Activated T-cell treated with anti-CD3 and anti-CD28 coated beads, Interleukin-2, amount 50 U/mL, for 72 hours (primary cell): ENCODE measurements at places on chromosomes 6 and 20. TPM values are rescaled to one million over a fixed set of nuclear protein-coding genes. Genes with fewer than 3 reads are reported as not detected.

Gene GTSF1L
- not detected for total RNA-seq

- no peak for DNase-seq
Measured at GRCh38 chr6:83590416-83590815, 78.1 kb downstream of the PRSS35 start.

DNA sequence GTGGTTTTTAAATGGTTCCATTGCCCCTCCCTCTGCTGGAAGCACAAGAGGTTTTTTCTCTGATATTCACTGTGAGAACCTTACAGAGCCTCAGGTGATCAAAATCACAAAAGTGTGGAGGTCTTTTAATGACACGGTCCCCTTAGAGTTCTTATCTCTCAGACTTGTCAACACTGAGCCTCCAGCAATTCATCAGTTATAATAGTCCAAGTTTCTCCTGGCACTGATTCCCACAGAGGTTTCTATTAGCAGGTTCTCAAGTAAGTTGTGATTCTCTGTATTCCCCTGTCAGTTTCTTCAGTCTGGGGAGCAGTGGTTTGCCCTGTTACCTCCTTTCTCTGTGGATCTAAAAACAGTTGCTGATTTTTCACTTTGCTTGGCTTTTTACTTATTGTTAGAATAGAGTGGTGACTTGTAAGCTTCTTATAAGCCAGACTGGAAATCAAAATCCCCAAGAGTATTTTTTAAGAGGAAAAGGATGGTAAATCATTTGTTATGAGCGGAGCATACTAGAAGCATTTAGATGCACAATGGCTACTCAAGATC lies 157.4 kb upstream of the BMP5 start:
- DNase-seq = no peak

- DNase-seq = no peak
Measured at GRCh38 chr20:19921284-19921793, 95.8 kb upstream of the NAA20 start.

DNA sequence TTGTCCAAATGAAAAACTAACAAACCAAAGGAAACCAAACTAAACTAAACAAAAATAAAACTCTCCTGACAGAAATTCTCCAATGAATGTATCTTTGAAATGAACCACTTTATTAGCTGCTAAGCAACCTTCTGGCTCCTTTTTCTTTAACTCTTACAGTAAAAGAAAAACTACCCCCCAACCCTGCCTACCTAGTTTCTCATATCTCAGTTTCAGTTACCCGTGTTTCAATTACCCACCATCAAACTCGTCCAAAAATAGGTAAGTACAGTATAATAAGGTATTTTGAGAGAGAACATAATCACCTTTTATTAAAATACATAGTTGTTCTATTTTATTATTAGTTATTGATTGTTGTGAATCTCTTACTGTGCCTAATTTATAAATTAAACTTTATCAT lies 177.4 kb upstream of the THEMIS start:
- no peak for DNase-seq

DNA sequence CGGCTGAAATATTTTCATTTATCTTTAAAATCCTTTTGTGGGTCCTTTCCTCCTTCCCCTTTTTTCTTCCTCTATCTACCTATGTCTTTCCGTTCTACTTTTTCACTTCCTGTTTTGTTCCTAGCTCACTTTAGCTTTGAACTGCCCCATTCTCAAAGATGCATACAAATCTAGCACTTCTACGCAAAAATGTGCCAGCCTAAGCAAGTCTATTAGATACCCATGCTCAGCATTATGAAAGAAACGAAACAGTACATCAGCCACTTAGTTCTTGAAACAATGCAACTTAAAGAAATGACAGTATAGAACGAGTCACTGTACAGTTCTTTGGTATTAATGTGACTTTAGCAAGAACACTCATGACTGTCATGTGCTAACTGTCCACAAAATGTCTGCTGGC lies 47.3 kb upstream of the MARCKS start:
- DNase-seq = no peak
